ENCODE measurements at places on chromosomes 6 and 20.

DNA sequence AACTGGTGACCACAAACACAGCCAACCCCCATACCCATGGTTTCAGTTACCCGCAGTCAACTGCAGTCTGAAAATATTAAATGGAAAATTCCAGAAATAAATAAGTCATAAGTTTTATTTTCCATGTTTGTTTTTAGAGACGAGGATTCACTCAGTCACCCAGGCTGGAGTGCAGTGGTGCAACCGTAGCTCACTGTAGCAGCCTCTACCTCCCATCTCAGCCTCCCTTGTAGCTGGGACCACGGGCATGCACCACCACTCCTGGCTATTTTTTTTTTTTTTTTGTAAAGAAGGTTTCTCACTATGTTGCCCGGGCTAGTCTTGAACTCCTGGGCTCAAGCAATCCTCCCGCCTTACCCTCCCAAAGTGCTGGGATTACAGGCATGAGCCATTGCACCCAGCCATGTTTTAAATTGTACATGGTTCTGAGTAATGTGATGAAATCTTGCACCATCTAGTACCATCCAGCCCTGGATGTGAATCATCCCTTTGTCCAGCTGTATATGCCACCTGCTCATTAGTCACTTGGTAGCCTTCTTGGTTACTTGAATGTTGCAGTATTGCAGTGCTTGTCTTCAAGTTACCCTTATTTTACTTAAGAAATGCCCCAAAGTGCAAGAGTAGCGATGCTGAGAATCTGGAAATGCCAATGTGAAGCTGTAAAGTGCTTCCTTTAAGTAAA, 14.5 kb downstream of the CSNK2A1 start:
- DNase-seq, result peak; percentile 48

- no peak for DNase-seq
Measured at GRCh38 chr6:157522472-157522871, 141.5 kb downstream of the ZDHHC14 start.

DNA sequence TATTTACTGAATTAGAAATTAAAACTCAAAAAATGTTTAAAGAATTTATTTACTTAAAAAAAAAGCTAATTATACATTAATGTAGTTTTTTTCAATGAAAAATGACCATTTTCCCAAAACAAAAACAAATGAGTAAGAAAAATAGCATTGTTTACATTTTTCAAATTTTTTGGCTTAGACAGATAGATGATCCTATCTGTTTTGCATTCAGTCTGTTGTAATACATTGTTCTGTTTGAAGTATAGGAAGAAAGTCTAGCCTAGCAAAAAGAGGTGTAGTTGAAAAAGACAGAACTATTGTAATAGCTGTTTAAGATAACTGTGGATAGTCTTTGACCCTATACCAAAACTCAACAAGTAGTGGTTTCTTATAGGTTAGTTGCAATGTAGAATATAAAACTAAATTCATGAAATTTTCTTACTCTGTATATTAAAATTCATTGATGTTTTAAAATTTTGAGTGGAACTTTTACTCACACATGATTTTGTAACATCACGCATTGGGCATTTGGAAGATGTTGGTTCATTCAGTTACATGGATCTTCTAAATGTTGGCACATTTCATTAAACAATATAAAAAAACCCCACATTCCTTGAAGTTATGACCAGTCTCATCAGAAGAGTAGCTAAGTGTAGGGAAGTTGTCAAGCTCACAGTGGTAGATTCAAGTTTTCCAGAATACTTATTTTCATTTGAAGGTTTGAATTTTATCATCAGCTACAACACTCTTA, 62.0 kb downstream of the KCNS1 start:
- DNase-seq, result no peak

- DNase-seq, result no peak
Measured at GRCh38 chr6:166109608-166110007, 58.0 kb downstream of the TBXT start.

DNA sequence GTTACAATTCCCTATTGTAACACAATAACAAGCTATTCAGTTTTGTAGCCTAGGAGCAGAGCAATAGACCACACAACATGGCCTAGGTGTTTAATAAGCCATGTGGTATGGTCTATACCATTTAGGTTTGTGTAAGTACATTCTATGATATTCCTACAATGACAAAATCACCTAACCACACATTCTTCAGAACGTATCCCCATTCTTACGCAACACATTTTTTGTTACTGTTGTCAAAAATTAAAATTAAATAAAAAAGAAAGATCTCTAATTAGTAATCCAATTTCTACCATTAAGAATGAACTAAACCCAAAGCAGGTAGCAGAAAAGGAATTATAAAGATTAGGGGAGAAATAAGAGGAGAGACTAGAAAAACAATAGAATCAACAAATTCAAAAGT, 44.0 kb downstream of the RANBP9 start:
- DNase-seq, result no peak

- peak; percentile 73 for DNase-seq
Measured at GRCh38 chr6:27472182-27472616, 706 bp downstream of the ZNF184 start.

DNA sequence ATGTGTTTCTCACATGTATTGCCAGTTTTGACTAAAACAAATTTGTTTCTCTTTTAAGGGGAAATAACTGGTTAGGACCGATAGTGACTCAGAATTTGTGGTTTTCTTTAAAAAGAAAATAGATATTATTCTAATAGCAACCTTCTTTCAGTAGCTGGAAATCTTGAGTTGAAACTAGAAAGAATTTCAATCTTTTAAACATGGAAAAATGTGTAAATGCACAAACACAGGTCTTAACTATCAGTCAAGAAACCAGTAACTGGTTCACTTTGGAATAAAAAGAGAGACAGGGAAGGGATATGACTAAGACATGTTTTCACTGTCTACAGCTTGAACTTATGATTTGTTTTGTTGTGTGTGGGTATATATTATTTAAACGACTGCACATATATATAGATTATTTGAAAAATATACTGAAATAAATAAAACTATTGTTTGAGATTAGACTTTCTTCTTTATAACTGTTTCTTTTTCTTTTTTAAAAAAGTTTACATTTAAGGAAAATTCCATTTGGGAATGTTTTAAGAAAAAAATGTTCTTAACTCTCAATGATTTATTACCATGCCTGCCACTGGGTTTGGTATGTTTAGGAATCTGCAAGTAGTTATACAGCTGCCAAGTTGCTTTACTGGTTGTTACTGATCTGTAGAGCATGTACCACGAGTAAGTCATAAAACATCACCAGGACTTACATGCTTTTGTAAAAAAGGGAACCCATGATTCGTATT, 753.3 kb upstream of the MARCKS start:
- peak; percentile 34 for DNase-seq

GRCh38 chr6:148461986-148462577, 119.4 kb downstream of the SASH1 start:
- DNase-seq, result no peak
